ENCODE measurements at places on chromosomes 5 and 9. TPM values are rescaled to one million over a fixed set of nuclear protein-coding genes. Genes with fewer than 3 reads are reported as not detected.

The HTR4 gene
- total RNA-seq: not detected

The IFNA13 gene
- not detected for total RNA-seq

The CDH9 gene
- not detected for total RNA-seq

The RFX3 gene
- total RNA-seq: 15.1 TPM

The KCNT1 gene
- 0.39 TPM for total RNA-seq

DNA sequence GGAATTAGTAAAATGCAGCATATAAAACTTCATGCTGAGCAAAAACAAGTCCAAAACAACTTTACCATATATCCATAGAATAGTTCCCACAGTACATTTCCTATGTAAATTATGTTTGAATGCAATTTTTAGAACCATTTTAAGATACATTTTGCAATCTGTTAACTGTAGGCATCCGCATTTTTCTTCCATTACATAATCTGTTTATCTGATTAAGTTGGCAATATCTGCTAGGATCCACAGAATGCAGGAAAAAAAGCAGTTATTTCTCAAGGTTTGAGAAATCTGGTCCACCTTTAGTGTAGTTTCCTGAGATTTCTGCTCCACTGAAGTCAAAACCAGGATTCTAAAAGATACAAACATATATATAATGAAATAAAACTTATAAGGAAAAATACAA lies 6.2 kb downstream of the NUDCD2 start:
- DNase-seq: no peak

- DNase-seq: no peak
Measured at GRCh38 chr5:43145071-43145470, 24.4 kb downstream of the ZNF131 start.

DNA sequence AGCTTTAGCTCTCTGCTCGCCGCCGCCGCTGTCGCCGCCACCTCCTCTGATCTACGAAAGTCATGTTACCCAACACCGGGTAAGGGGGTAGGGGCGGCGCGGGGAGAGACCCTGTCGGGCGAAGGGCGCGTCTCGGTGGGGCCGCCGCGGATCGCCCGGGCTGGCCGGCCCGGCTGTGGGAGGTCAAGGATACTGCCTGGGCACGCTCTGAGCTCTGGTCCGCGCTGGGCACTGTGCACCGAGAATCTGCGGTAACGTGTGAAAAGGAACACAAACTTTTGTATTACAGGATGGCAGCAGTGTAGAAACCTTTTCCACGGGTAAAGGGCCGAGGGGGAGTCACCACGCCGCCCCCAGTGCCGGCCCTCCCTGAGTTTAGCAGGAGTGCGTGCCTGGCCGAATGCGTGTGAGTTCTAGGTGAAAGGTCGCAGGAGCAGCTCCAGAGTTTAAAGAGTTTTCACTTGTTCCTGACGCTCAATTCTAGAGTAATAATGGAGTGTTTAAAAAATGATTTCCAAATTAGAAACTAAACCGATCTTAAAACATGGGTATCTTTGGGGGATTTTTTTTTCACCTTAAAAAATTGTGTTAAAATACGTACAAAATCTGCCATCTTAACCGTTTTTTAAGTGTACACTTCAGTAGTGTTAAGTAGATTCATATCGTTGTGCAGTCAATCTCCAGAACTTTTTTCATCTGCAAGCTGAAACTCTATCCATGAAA lies at the start of gene HSDL2:
TSS of gene HSDL2 (plus strand) at position 7 of the 723 bp plus-strand sequence. CDS start at position 63, 56 bp downstream.
- peak; percentile 63 for DNase-seq

GRCh38 chr5:121797681-121798518 lies 53.8 kb upstream of the FTMT start:
- no peak for DNase-seq

DNA sequence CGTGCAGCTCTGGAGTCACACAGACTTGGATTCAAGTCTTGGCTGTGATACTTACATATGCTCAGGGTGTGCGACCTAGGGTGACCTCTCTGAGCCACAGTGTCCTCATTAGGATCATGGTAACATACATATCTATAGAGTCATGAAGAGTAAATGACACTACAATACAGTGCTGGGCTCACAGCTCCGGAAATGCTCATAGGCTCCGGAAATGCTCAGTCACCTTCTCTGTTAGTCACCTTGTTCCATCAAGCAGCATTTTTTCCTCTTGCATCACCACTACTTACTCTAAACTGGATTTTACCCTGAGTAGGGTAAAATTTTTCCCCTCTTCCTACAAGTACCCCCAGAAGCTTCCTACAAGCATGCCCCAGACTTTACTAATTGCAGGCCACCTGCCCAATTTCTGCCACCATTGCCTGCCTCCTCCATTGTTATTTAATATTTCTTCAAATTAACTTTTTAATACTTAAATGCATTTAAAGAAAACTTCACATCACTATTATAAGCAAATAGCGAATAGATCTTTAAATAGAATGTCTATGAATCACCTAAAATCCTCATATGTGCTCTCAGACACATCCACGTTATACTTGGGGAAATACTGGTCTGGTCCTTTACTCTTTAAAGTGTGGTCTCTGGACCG lies 147.6 kb upstream of the SPRY4 start:
- DNase-seq: no peak

DNA sequence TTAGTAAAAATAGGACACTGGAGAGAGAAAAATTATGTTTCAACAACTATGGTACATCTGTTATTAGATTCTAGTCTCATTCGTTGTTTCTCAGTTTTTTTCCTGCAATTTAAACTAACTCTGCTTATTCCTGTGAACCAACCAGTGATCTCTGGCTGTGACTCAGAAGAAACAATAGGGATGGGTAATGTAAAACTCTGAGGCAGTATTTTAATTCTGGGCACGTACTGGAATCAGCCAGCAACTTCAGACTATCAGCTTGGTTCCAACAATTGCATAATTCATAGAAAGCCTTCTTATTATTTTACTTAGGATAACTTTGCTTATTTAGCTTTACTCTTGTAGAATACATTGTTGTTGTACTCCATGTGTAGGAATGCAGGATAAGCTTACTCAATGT lies 28.8 kb downstream of the MLLT3 start:
- DNase-seq: no peak

Data from skin of body (tissue), 3 donors.